ENCODE measurements at places on chromosomes 13 and 19.

DNA sequence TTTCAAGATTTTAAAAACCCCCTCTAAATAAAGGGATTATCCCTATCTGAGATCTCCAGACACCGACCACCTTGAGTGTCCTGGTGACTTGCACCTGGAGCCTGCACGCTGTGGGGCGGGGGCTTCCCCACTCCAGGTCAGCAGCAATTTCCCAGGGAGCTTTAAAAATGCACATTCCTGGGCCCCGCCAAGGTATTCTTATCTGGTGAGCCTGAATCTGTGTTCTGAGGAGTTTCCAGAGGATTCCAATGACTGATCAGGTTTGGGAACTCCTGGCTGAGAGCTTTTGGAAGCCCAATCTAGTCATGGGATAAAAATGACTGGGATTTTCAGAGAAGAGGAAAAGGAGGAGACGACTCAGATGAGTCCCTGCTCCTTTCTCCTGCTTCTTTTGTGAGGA, 66.1 kb downstream of the FGF9 start:
- DNase-seq, result no peak

DNA sequence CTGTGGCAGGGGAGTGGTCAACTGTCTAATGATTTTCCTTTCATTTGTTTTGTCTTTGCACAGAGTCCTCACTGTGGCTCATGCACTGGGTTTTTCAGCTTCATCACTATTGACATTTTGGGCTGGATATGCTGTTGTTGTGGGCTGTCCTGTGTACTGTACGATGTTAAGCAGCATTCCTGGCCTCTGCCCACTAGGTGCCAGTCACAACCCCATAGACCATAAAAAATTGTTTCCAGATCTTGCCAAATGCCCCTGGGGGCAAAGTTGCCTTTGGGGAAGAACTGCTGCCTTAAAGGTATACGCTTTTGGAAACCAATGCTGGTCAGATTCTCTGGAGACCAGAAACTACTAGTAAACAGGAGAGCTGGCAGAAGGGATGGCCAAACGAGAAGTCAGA, 310.4 kb downstream of the SPRY2 start:
- peak; percentile 16 for DNase-seq

GRCh38 chr13:101098873-101099272, 317.4 kb downstream of the NALCN start:
- DNase-seq, result no peak

DNA sequence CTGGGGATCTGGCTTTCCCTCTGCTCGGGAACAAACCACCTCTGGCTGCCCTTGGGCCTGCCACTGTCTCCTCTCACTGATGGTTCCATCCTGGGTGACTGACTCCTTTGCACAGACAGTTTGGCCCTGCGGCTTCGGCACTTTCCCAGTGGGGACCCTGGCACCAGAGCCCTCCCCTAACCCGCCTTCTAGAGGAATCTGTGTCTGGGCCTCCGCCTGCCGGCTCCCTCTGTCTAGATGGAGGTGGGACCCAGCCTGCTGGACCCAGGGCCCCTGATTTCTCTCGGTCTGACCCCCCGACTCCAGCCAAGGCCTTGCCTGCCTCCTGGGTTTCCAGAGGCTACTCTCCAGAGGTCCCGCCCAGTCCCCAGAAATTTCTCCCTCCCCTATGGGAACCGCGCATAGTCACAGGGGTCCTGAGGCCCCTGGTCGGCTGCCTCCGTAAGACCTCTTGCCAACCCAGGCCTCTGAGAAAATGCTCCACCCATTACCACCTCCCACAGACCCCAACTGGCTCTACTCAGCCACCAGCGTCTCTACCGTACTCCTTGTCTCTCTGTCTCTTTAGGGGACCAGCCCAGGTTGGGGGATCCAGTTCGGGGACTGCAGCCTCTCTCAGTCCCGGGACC, 2.7 kb downstream of the CCDC106 start:
- no peak for DNase-seq

- DNase-seq, result no peak
Observed at GRCh38 chr19:29016926-29017760, 195.8 kb downstream of the UQCRFS1 start.

GRCh38 chr13:95323930-95324662, 22.8 kb upstream of the ABCC4 start:
- no peak for DNase-seq

DNA sequence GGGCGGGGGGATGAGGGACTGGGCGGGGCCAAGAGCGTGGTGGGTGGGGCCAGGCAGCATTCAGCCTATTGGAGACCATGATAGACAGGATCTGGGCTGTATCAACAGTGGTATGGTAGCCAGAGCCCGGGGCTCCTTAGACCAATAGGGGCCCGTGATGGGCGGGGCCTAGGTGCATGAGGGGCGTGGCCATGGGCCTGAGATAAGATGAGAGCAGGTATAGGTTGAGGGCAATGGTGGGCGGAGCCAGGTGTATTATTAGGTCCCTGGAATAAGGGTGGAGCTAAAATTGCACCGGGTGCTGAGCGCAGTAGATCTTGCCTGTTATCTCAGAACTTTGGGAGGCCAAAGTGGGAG, 5.3 kb downstream of the ABCA7 start:
- peak; percentile 99 for DNase-seq

- no peak for DNase-seq
Observed at GRCh38 chr13:74465271-74465670, 331.1 kb upstream of the KLF12 start.

GRCh38 chr13:33164331-33164730, 121.2 kb downstream of the STARD13 start:
- DNase-seq, result no peak

GRCh38 chr13:59276436-59276835, 887.3 kb downstream of the DIAPH3 start:
- DNase-seq, result no peak

DNA sequence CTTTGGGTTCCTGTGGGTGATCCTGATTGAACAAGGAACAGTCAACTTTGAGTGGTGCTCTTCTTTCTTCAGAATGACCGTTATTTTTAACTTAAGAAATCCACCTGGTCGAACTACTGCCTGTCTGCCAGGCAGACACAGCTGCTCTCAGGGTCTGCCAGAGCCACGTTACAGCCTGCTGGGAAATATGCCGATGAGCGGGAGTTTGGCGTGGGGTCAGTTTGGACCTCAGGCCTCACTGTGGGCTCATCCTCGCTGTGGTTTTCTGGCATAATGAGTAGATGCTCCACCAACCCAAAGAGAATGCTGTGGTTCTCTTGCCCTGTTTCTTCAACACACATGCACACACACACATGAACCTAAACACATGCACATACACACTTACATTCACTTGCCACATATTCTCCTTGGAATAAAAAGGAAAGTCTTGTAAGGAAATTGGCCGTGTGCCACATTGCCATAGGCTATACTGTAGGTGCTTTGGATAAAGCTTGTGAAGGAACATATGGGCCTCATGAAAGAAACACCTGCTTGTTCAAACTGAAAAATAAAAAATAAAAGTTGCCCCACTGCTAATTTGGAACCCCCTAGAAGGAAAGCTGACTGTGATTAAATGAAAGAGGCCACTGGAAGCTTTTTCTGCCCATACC, 598.7 kb upstream of the KLF12 start:
- no peak for DNase-seq

- DNase-seq, result no peak
Observed at GRCh38 chr13:24267274-24267673, 42.1 kb upstream of the C1QTNF9 start.

- peak; percentile 31 for DNase-seq
Observed at GRCh38 chr13:110616103-110617101, 1.1 kb downstream of the NAXD start.

GRCh38 chr13:19172007-19172646, 9.5 kb downstream of the TUBA3C start:
- DNase-seq, result no peak

GRCh38 chr13:79799059-79799867, 318.3 kb downstream of the NDFIP2 start:
- DNase-seq, result no peak

GRCh38 chr13:42255886-42256285, 16.1 kb upstream of the AKAP11 start:
- DNase-seq, result no peak

DNA sequence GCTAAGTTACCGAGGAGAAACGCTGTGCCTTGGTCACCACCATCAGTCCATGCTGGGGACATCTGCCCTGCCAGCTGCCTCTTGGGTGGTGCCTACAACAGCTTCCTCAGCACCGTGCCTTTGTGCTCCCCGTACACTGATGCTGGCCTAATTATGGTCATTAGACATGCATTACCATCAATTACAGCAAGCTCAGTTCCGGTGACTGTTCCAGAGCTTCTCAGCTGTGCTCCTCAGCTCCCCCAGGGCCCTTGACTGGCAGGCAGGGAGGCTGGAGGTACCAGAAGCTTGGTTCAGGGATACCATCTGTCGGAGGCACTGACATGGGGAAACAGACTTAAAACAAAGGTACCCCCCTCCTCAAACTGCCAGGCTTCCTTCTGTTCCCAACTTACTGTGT, 40.2 kb downstream of the CILP2 start:
- DNase-seq, result no peak

GRCh38 chr13:46754812-46755211, 42.1 kb downstream of the ESD start:
- no peak for DNase-seq

All from WTC11 (cell line).